Cardiac muscle cell (in vitro differentiated cells and primary cell): ENCODE measurements at places on chromosomes 12 and 14.

DNA sequence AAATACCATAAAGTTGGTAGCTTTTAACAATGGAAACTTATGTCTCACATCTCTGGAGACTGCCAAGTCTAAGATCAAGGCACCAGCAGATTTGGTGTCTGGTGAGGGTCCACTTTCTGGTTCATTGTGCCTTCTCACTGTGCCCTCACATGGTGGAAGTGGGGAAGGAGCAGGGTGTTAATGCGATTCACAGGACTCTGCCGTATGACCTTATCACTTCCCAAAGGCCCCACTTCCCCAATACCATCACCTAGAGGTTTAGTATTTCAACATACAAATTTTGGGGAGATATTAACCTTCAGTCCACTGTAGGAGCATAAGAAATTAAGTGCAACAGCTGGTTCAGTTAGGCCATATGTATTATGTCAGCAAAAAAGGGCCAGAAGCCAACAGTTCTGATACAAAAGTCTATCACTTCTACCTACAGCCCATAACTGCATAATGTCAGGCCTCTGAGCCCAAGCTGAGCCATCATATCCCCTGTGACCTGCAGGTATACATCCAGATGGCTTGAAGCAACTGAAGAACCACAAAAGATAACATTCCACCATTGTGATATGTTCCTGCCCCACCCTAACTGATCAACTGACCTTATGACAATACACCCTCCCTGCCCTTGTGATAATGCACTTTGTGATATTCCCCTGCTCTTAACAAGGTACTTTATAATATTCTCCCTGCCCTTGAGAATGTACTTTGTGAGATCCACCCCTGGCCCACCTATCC is 24.7 kb downstream of the DDHD1 start:
- DNase-seq, result peak; percentile 2

- no peak for DNase-seq
These were observed 76.1 kb downstream of the ALG10B start for GRCh38 chr12:38392554-38393144.

- peak; percentile 79 for DNase-seq
These were observed 80.0 kb upstream of the DBX2 start for GRCh38 chr12:45130881-45131281.

DNA sequence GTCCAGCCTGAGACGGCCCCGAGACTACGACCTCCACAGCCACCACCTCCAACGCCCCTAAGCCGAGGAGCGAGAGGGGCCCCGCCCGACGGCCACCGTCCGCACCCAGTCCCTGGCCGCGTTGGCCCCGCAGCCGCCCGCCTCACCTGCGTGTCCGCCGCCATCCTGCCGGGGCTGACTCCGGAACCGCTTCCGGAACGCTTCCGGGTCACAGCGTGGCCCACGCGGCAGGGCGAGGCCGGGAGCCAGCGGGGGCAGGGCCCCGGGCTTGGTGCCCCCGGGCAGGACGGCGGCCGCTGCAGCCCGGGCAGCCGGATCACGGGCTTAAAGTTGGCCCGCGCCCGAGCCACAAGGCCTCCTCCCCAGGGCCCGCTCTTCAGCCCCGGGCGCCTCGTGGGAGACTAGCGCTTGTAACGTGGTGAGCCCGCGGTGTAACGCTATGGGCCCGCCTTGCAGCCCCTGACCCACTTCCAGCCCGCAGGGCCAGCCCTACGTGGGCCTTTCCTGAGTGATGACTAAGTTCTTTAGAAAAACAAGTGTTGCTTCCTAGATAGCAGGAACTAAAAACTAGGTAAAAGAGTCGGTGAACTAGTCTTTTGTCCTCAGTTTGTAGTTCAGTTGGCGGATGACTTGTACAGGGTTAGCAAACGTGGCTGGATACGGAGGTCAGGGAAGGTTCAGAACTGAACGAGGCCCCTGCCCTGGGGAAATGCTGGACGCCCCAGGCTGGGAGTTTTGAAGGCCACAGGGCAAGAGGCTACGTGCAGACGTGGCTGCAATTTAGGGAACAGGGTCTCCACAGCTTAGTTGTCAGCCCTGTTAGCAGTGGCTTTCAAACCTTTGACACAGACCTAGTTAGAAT is at the start of gene GCN1:
TSS of gene GCN1 (minus strand) at position 182 of the 862 bp plus-strand sequence. CDS start at position 164, 18 bp downstream.
- DNase-seq, result peak; percentile 87

DNA sequence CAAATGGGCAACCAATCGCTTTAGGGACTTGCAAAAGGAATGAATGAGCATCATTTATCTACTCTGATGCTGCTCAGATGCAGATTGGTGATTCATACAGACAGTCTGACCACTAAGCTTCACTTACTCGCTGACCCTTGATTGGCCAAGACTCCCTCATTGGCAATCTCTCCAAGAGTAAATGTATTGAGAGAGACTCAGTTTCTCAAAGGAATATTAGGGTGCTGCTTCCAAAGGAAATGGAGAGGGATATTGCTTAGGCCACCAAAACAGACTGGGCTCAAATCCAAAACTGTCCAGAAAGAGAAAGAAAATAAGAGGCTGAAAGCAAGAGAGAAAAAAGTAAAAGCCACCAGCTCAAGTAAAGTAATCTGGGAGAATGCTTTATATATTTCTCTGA is 785.2 kb downstream of the GALC start:
- DNase-seq, result no peak

DNA sequence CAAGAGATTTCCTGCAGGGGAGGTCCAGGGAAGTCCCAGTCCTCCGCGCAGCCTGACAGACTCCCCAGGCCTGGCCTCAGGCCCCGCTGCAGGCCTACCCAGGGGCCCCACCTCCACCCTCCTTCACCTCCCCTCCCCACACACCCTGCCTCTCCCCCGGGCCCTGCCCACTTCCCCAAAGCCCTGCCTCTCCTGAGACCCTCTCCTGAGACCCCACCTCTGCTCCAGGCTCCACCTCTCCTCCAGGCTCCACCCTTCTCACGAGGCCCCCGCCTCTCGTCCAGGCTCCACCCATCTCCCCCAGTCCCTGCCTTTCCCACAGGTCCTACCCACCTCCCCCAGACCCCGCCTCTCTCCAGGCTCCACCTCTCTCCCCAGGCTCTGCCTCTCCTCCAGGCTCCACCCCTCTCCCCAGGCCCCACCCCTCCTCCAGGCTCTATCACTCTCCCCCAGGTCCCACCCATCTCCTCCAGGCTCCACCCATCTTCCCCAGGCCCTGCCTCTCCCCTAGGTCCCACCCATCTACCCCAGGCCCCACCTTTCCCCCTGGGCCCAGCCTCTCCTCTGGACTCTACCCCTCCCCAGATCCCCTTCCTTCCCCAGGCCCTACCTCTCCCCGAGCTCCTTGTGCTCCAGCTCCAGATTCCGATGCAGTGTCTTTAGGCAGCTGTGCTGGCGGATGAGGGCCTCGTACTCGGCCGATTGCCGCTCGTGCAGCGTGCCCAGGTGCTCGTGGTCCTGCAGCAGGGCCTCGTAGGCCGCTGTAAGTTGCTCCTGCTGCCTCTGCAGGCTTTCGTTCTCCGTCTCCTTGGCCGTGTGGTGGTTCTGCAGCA is 58.8 kb upstream of the GPR68 start:
- peak; percentile 59 for DNase-seq

DNA sequence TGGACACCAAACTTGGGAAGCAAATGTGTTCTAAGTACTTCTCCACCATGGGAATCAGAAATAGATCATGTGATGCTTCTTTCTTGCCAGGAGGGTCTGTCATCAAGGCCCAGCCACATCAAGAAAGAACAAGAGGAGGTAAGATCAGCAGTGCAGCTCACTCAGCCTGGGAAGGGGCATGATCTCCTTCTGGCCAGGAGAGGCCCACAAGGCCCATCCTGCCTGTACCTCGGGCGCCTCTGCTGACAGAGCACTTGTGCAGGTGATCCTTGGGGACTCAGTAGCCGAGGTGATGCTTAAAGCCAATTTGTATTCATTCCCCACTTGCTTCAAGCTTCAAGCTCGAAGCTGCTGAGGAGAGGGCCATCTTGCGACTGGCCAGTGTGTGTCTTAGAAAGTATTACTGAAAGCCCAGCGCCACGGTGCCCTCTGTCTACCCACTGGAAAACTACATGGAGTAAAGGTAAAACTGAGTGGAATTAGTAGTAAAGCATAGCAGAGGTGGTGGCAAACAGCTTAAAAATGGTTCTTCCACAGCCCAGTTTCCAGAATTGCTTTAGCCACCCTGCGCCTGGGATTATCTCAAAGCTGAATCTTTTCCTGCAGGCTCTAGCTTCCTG is 26.2 kb downstream of the RTRAF start:
- peak; percentile 61 for DNase-seq

- no peak for DNase-seq
These were observed 630.1 kb upstream of the TMEM132C start for GRCh38 chr12:127636882-127637281.

DNA sequence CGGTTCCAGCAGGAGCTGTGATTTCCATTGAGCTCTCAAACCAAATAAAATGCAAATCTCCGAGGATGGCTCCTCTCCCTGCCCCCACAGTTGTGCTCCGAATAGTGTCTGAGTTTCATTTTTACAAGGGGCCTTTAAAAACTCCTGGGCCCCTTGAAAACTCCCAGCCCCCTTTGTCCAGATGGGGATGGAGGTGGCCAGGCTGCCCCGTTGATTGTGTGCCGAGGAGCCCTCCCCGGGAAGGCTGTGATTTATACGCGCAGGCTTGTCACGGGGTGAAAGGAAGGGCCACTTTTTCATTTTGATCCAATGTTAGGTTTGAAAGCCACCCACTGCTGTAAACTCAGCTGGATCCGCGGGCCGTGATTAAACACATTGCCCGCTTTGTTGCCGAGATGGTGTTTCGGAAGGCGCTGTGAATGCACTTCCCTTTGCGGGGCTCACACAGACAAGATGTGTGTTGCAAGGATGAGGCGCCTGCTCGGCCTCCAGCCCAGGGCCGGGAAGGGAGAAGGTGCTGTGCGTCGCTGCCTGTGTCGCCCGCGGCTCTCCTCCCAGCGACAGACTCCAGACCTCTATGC is 98.8 kb downstream of the TMEM132C start:
- DNase-seq, result peak; percentile 2

DNA sequence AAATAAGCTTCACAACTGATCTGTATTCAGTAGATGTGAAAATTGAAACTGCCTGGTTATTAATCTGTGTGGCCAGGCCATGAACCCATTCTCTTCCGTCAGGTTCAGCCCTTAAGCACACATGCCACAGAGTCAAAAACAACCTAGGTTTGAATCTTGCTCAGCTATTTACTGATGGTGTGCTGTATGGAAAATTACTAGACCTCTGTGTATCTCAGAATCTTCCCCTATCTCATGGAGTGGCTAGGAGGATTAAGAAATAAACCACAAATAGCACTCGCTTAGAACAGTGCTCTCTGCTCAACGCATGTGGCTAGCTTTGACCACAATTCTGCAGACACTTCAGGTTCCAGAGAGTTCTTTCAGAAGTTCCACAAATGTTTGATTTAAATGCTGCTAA is 240.7 kb upstream of the PLEKHG7 start:
- peak; percentile 68 for DNase-seq

GRCh38 chr12:77980782-77981181 is 150.1 kb downstream of the NAV3 start:
- no peak for DNase-seq

GRCh38 chr12:54412348-54412747 is 6.7 kb downstream of the ITGA5 start:
- DNase-seq, result no peak

- no peak for DNase-seq
These were observed 91.3 kb downstream of the AEBP2 start for GRCh38 chr12:19530637-19531023.

DNA sequence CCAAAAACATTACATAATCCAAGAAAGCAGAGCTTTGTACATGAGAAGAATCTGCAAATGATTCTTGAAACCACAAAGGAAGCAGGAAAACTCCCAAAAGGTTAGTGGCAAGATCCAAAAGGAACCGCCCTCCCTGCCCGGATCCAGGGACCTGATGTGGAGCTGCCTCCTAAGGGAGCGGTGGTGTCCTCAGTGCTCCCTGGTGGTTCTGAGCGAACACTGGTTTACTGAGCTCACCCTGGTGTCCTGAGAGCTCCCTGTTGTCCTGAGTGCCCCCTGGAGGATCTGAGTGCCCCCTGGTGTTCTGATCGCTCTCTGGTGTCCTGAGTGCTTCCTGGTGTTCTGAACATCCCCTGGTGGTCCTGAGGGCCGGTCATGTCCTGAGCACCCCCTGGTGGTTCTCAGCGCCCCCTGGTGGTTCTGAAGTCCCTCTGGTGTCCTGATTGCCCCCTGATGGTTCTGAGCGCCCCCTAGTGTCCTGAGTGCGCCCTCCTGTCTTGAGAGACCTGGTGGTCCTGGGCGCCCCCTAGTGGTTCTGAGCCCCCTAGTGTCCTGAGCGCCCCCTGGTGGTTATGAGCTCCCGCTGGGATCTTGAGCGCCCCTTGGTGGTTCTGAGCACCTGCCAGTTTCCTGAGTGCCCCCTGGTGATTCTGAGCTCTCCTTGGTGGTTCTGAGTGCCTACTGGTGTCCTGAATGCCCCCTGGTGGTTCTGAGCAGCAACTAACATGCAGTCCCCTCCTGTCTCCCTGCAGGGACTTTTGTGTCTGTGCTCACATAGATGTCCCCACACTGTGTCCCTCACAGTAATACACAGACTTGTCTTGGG is 891.1 kb downstream of the TMEM121 start:
- DNase-seq, result no peak

DNA sequence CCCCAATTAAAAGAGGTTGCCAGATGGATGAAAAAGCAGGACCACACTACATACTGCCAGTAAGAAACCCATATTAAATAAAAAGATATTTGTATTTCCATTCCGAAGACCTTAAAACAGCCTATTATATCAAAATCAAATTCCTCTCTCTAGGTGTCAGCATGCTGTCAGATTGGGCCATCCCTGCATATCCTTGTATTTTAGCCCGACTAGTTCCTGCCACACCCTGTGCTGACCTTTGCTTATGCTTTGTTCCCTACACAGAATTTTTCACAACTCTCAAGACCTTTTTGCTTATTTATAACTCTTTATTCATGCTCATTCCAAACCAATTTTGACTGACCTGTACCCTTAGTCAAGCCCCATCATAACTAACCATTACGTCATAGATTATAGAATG is 12.8 kb downstream of the GSKIP start:
- no peak for DNase-seq

DNA sequence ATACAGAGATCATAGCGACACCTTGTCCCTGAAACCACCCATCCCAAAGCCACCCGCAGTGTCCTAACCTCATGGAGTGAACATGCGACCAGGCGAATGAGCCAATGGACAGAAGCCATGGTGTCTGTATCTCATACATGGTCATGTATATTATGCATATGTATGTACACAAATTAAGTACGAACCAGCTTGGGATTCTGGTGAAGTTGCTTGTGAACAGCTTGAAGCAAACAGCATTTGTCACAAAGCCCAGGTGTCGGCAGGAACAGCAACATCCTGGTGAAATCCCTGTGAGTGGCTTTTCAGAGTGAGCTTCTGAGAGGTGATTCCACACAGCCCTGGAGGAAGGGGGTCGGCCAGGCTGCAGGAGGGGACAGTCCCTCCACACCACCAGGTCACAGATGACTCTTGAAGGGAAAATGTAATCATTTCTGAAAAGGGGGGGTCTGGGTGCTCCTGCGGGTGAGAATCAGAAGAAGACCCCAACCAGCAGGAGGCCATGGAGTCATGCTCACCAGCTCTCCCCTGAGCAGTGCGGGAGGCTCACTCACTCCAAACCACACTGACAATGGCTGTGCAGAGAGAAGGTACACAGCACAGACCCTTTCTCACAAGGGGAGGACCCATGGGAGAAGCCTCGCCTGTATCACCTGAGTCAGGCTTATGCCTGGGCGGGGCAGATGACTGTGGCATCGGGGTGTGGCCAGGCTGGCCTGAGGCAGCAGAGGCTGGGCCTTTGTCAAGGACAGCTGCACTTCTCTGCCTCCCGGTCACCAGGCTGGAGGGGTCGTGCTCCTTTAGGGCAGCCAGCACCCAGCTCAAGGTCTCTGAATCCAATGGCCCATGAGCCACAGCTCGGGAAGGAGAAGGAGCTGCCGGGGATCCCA is 14.3 kb downstream of the CHGA start:
- DNase-seq, result no peak

GRCh38 chr14:73245480-73246325 is 8.4 kb downstream of the PAPLN start:
- no peak for DNase-seq
